Astrocyte of the hippocampus (primary cell): ENCODE measurements at places on chromosomes 4 and X.

DNA sequence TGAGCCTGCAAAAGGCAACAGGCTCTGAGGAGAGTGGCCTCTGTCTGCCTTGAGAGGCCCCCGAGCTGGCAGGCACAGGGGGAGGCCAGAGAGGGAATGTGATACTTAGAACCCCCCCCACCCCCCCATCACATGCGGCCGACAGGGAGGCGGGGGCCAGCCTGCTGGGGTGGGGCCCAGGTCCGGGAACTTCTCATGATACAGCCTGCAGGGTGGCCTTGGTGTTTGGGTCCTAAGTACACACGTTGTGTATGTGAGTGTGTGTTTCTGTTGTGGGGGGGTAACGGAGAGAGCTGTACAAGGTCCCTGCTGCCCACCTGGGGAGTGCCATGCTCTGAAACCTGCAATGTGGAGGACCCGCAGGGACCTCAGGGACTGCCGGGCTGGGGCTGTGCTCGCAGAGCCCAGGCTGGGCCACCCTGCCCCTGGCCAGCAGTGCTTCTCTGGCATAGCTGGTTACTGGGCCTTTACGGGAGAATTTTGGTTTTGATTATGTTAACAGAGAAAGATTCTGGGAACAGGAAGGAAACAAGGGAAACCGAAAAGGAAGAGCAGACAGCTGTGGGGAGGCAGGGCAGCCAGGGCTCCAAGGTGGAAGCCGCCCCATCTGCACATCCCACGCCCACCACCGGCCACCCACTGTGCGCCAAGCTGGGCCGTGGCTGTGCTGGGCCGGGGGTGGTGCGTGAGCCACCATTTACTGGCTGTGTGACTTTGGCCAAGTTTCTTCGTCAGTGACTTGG, 19.9 kb downstream of the SH3BP2 start:
- DNase-seq: no peak

- peak; percentile 89 for DNase-seq
Observed at GRCh38 chr4:184514121-184514988, 40.0 kb upstream of the IRF2 start.

- DNase-seq: no peak
Observed at GRCh38 chrX:327660-328126, 9.1 kb upstream of the GTPBP6 start.

DNA sequence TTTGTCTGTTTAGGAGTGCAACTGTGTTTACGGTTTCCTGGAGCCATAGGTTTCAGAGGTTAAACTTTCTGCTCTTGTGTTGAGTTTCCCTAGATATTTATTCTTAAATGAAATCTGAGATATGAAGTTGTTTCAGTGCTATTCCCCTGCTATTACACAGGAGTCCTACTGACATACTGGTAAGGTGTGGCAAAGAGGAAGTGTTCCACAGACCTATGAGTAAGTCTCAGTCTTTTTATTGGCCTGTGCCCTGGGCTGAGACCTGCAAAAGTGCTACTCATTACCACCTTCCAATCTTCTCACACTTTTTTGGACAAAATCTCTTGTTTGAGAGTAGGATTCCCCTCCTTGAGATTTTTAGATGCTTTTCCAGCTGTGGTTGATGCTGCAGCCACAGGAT, 35.6 kb upstream of the MAGEA8 start:
- no peak for DNase-seq

- DNase-seq: no peak
Observed at GRCh38 chrX:12792711-12793110, 1.5 kb downstream of the PRPS2 start.

GRCh38 chr4:94507708-94508107, 56.0 kb downstream of the PDLIM5 start:
- peak; percentile 55 for DNase-seq

DNA sequence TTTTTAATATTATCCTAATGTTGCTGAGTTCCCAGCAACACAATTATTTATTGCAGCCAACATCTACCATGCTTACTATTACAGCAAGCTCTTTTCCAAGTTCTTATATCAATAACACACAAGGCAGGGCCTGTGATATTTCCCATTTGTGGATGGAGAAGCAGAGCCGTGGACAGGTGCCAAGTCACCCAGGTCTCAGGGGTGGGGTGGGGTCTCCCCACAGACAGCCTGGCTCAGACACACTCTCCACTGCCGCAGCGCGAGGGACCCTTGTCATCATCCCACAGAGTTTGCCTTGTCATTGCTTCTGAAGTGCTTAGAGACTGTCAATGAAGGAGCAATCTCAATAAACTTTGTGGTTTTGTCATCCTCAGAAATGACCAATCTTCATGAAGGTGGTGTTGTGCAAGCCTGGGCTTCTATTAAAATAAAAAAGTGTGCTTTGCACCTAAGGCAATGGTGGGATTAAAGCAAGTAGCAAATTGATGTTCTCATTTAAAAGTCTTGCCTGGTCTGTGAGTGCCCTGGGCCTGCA, 76.1 kb downstream of the SORBS2 start:
- no peak for DNase-seq
